ENCODE measurements at places on chromosomes 16 and 17.

DNA sequence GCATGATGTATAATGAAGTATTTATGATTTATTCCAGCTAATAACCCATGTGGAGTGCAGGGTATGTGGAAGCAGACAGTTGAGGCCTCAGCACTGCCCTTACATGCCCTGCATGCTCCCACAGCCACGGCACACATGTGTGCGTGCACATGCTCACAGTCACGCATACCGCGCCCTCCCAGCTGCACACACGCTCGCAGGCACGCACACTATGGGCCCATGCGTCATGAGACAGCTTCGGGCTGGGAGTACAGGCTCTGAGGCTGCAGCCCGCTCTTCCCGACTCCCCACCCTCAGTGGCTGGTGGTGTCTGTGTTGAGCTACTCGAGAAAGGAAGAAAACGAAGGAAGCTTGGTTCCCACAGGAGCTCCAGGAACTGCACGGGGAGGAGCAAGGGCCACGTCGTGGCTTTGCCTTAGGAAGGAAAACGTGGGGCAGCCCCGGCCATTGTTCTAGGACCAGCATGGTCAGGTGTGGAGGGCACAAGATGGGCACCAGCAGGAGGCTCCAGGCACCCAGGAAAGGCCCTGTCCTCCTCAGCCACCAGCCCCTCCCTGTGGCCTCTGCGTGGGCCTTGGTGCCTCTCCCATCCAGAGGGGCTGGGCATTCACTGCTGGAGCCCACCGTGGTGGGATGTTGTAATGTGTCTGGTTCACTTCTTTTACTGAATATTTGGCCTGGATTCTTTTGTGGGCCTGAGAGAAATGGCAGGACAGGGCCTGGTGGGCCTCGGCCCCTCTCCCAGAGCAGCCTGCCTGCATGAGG, 27.5 kb upstream of the CDH15 start:
- no peak overlapping the region for H3K4me3 ChIP-seq
- no peak overlapping the region for H3K27ac ChIP-seq
- no peaks in the 10 kb centered on the region for H3K27me3 ChIP-seq
- peaks cover 27% of the 10 kb centered on the region for H3K36me3 ChIP-seq

DNA sequence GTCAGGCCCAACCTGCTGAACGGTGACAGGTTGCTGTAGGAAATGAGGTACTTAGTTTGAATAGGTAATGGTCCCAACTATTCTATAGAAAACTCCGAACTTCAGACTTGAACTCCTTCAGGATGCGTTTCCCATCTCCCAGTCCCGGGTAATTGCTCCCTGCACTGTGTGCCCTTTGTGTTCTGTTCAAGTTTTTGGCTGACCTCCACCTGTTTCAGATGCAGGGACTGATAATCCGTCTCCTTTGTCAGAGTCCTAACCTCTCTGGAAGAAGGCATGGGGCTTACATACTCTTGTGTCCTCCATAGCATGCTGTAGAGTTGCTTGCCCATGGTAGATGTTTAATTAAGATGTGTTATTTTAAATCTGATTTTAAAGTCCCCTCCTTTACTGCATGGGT, 350.5 kb downstream of the UTP18 start:
- H3K27ac ChIP-seq: no peak overlapping the region
- no peaks in the 10 kb centered on the region for H3K36me3 ChIP-seq
- H3K4me3 ChIP-seq: no peak overlapping the region
- H3K27me3 ChIP-seq: peaks cover 2% of the 10 kb centered on the region
- no peak for DNase-seq

- no peaks in the 10 kb centered on the region for H3K4me1 ChIP-seq
- no peaks in the 10 kb centered on the region for H3K36me3 ChIP-seq
- H3K27me3 ChIP-seq: no peaks in the 10 kb centered on the region
- no peak overlapping the region for H3K4me3 ChIP-seq
- no peak overlapping the region for H3K27ac ChIP-seq
- DNase-seq: no peak
Measured at GRCh38 chr17:78525511-78526160, 51.6 kb downstream of the DNAH17 start.

- no peaks in the 10 kb centered on the region for H3K36me3 ChIP-seq
- H3K27me3 ChIP-seq: peaks cover 40% of the 10 kb centered on the region
- DNase-seq: no peak
- H3K4me3 ChIP-seq: no peak overlapping the region
- H3K4me1 ChIP-seq: peaks cover 22% of the 10 kb centered on the region
- no peak overlapping the region for H3K27ac ChIP-seq
Measured at GRCh38 chr17:79778504-79779083, 646 bp downstream of the CBX2 start.

Measured in CD4-positive, CD25-positive, alpha-beta regulatory T cell (primary cell).